Skeletal muscle tissue (tissue), 5 donors: ENCODE measurements at places on chromosomes 4 and X. TPM values are rescaled to one million over a fixed set of nuclear protein-coding genes. Genes with fewer than 3 reads are reported as not detected.

Gene PDLIM3
- total RNA-seq = 415 TPM

Gene GSX2
- not detected for total RNA-seq

Gene DDIT4L
- total RNA-seq = 61.6 TPM

Gene NXT2
- total RNA-seq = 8.4 TPM

Gene C1QTNF7
- total RNA-seq = 2.1 TPM

Gene RAPGEF2
- 46.4 TPM for total RNA-seq

Gene CXXC4
- 1.0 TPM for total RNA-seq

Gene TRIM61
- total RNA-seq = 2.6 TPM

Gene IL3RA
- total RNA-seq = 6.3 TPM

Gene UVSSA
- total RNA-seq = 2.6 TPM

Gene CABS1
- total RNA-seq = not detected

Gene KDR
- total RNA-seq = 49.1 TPM

Gene RHOXF2B
- total RNA-seq = not detected

Gene ADAMTS3
- 2.1 TPM for total RNA-seq

Gene ZCCHC18
- total RNA-seq = 0.52 TPM

Gene FAM13A
- 41.8 TPM for total RNA-seq

Gene RHOXF2
- not detected for total RNA-seq

Gene TENM3
- 29.7 TPM for total RNA-seq

Gene SMIM10
- total RNA-seq = 2.1 TPM

Gene GPR50
- total RNA-seq = not detected

Gene KLB
- total RNA-seq = 1.0 TPM

Gene NPY2R
- total RNA-seq = not detected

Gene CORIN
- total RNA-seq = 2.1 TPM

Gene USP17L21
- not detected for total RNA-seq

Gene FGFR3
- 0.52 TPM for total RNA-seq

Gene GPM6B
- total RNA-seq = 18.8 TPM

Gene ZNF732
- 1.6 TPM for total RNA-seq

Gene DCLK2
- total RNA-seq = 7.3 TPM

Gene WAS
- total RNA-seq = 1.0 TPM

Gene STAG2
- 67.8 TPM for total RNA-seq

Gene CNOT6L
- total RNA-seq = 31.3 TPM

Gene XAGE2
- not detected for total RNA-seq

Gene SMPX
- 223 TPM for total RNA-seq

Gene SLITRK2
- 0.52 TPM for total RNA-seq

Gene FGG
- 4.7 TPM for total RNA-seq

Gene RBM46
- not detected for total RNA-seq

Gene C4orf51
- not detected for total RNA-seq

Gene NKRF
- total RNA-seq = 3.1 TPM

Gene HTR2C
- not detected for total RNA-seq

Gene IL21
- total RNA-seq = not detected

Gene ZNF185
- total RNA-seq = 6.8 TPM

Gene RPL39
- 6,835 TPM for total RNA-seq

Gene FLNA
- total RNA-seq = 331 TPM

Gene ARR3
- not detected for total RNA-seq

Gene GPR34
- total RNA-seq = 13.6 TPM

Gene SNX25
- 12.5 TPM for total RNA-seq

Gene XAGE1A
- total RNA-seq = not detected

Gene HPSE
- 1.0 TPM for total RNA-seq

Gene ESX1
- total RNA-seq = not detected

Gene GC
- total RNA-seq = not detected
